ENCODE measurements at places on chromosomes 2 and 18.

DNA sequence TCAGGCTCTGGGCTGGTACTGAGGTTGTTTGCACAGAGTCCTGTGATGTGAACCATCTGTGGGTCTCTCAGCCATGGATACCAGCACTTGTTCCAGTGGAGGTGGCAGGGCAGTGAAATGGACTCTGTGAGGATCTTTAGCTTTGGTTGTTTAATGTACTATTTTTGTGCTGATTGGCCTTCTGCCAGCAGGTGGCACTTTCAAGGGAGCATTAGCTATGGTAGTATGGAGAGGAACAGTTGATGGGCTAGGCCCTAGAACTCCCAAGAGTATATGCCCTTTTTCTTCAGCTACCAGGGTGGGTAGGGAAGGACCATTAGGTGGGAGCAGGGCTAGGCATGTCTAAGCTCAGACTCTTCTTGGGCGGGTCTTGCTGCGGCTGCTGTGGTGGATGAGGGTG, 257.0 kb upstream of the GYPC start:
- DNase-seq, result no peak

GRCh38 chr18:55346961-55347740, 240.8 kb downstream of the TCF4 start:
- no peak for DNase-seq

DNA sequence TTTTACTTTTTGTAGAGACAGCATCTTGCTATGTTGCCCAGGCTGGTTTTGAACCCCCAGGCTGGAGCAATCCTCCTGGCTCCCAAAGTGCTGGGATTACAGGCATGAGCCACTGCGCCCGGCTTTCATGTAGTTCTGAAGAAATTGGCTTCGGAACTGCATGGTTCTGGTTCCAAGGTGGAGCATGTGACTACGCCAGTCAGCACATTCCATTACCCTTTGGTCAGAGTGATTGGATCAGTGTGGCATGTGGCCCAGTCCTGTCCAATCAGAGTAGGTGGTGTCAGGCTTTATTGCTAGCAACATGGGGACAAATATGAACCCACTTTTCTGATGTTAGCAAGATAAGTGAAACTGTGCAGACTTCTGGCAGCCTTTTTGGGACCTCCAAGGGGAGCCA, 16.3 kb upstream of the ATOH8 start:
- DNase-seq, result no peak

DNA sequence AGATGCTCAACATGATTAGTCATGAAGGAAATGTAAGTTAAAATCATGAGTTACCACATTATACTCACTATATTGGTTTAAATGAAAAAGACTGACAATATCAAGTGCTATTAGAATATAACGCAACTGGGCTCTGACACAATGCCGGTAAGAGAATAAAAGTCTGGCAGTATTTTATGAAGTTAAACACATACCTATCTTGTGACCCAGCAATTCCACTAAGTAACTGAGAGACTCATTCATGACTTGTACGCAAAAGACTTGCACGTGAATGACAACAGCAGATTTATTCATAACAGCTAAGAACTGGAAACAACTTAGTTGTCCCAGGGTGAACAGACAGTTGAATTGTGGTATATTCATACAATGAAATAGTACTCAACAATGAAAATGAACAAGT, 342.1 kb downstream of the SLC4A3 start:
- no peak for DNase-seq

- no peak for DNase-seq
These were observed 3.2 kb upstream of the FEV start for GRCh38 chr2:218988164-218988563.

GRCh38 chr2:134123332-134123731, 130.5 kb upstream of the MGAT5 start:
- no peak for DNase-seq

DNA sequence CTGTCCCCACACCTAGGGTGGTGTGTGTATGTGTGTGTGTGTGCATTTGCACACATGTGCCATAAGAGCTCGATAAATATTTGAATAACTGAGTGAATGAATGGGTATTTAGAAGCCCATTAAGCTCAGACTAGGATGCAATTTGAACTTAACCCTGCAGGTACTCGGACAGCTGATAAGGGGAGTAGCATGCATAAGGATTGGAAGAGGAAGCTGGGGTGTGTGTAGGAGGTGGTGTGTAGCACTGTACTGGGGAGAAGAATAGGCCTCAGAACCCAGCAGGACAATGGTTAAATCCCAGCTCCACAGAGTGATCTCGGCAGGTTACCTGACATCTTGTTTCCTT, 1.8 kb upstream of the KCNF1 start:
- no peak for DNase-seq

DNA sequence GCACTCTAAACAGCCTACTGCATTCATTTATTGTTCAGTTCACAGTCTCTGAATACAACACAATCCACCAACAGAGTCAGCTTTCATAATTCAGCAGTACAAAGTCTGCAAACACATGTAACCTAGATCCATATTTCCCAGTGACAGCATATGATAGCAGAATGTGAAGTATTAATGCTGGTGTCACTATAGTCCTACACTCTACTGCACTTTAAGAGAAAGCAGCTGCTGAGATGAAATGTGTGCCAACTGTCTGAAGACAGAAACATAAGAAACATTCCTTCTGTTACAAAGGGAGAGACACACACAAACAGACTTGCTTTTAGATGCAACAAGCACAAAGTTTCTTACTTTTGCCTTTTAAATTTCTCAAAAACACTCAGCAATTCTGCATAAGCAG, 441.8 kb downstream of the ZEB2 start:
- DNase-seq, result no peak

- no peak for DNase-seq
These were observed 1.1 kb upstream of the SNED1 start for GRCh38 chr2:240997141-240997855.

DNA sequence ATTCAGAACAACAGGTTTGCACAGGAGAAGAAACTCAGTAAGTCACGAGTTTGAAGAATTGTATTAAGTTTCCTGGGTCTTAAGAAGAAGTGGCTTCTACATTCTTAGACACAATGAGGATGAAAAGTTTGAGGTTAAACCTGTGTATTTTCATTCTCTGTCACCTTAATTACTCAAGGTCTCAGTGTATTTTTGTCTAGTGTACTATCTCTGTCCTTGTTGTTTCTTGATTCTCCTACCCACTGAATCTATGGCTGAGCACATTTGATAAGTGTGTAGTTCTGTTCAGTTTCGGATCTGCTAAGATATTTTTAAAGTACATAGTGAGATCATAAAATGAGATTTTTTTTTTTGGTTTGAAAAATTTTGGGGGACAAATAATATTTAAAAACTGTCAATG, 460.7 kb downstream of the NRXN1 start:
- DNase-seq, result no peak

GRCh38 chr2:45433363-45433762, 177.7 kb downstream of the SRBD1 start:
- DNase-seq, result no peak

GRCh38 chr2:3505771-3506170, 13.6 kb downstream of the ADI1 start:
- DNase-seq, result no peak

GRCh38 chr2:241818229-241818942, 9.4 kb downstream of the NEU4 start:
- DNase-seq, result peak; percentile 53

DNA sequence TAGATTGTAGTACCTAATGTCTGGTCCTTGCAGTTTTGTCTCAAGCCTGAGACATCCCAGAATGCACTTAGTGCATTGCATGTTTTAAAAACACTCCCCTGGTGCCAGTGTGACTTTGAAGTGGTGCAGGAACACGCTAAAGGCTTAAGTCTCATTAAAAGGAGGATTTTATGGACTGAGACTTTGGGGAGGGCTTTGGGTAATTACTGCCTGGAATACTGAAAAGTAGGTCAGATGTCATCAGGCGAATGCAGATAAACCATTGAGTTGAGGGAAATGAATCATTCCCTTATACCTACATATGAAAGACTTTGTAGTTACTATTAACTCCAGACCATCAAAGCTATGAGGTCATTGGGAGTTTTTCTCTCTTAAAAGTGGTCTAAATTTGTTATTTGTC, 3.0 kb upstream of the OSBPL1A start:
- no peak for DNase-seq

GRCh38 chr2:173210270-173211196, 134.9 kb downstream of the MAP3K20 start:
- peak; percentile 75 for DNase-seq

- no peak for DNase-seq
These were observed 16.6 kb downstream of the DPP4 start for GRCh38 chr2:162057426-162057825.

- no peak for DNase-seq
These were observed 10.2 kb upstream of the CCDC74B start for GRCh38 chr2:130154773-130155765.

- DNase-seq, result no peak
These were observed 109.6 kb upstream of the STPG4 start for GRCh38 chr2:47264686-47265085.

GRCh38 chr18:8989855-8990254, 112.6 kb upstream of the NDUFV2 start:
- no peak for DNase-seq

- DNase-seq, result no peak
These were observed 40.8 kb downstream of the ZEB2 start for GRCh38 chr2:144479138-144479537.

DNA sequence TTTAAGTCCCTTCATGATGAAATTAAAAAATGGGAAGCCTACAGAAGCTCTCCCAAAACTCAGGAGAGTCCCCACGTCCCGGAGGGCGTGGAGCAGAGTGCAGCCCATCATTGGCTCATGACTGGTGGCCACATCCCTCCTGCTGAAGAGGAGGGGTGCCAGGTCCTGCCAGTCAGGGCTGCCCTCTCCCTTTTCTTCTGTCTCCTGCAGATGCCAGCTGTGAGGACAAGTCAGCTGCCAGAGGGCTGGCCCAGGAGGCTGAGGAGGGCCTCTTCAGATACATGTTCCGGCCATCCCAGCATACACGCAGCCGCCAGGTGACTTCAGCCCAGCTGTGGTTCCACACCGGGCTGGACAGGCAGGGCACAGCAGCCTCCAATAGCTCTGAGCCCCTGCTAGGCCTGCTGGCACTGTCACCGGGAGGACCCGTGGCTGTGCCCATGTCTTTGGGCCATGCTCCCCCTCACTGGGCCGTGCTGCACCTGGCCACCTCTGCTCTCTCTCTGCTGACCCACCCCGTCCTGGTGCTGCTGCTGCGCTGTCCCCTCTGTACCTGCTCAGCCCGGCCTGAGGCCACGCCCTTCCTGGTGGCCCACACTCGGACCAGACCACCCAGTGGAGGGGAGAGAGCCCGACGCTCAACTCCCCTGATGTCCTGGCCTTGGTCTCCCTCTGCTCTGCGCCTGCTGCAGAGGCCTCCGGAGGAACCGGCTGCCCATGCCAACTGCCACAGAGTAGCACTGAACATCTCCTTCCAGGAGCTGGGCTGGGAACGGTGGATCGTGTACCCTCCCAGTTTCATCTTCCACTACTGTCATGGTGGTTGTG, 2.6 kb downstream of the INHA start:
- no peak for DNase-seq

DNA sequence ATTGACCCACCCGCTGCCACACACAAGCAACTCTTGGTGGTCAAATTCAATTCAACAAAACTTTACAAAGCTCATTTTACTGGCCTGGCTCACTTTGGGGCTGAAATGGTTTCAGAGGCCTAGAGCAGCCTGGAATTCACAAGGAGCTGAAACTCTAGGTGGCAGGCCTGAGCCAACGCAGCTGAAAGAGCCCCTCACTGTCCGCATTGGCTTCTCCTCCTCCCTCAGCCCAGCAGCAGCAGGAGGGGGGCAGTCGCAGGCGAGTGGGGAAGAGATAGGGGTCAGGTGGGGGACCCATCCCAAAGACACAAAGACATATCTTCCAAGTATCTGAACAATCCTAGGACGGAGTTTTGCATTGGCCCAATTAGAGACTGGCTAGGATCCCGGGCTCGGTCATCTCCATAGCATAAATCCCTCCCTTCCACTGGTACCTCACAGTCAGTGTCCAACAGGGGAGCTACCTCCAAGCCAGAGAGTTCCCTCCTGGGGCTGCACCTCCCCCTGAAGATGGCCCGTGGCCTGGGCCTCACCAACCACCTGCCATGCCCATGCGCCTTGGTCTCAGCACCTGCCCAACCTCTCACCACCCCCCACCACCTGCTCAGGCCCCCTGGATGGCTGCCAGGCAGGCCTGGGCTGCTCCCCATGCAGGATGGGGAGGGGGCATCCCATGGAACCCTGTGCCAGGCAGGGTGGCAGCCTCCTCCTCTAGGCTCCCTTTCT, 113.4 kb downstream of the ZBTB7C start:
- no peak for DNase-seq

DNA sequence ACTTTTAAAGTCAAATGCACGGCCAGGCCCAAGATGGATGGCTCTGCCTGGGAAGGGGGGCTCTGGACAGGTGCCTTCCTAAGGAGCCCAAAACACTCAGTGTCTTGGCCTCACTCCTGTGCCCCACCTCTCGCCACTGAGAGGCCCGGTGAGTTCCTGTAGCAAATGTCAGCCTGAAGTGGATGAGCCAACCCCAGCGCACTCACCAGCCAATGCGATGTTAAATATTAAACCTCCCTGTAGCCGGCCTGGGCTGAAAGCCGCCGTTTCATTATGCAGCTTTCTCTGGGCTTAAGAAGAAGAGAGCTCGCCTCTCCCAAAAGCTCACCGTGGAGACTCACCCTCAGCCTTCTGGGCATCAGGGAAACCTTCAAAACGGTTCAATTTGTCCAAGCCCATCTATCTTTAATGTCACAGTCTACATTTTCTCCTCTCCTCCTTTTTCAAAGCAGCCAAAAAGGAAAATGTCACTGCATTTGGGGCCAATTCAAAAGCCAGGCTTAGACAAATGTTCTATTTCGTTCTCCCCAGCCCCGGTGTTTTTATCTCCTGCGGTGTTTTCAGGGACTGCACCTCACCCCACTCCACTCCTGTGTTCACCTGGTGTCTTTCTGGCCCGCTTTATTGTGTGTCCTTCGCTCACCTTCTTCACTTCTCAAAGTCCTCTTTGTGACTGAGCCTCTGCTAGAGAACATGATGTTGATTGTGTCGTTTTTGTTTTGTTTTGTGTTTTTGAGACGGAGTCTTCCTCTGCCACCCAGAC, 124.0 kb downstream of the NRP2 start:
- no peak for DNase-seq

- no peak for DNase-seq
These were observed 45.4 kb upstream of the MC4R start for GRCh38 chr18:60417946-60418345.

GRCh38 chr2:86383844-86384243, 46.4 kb upstream of the REEP1 start:
- DNase-seq, result no peak

DNA sequence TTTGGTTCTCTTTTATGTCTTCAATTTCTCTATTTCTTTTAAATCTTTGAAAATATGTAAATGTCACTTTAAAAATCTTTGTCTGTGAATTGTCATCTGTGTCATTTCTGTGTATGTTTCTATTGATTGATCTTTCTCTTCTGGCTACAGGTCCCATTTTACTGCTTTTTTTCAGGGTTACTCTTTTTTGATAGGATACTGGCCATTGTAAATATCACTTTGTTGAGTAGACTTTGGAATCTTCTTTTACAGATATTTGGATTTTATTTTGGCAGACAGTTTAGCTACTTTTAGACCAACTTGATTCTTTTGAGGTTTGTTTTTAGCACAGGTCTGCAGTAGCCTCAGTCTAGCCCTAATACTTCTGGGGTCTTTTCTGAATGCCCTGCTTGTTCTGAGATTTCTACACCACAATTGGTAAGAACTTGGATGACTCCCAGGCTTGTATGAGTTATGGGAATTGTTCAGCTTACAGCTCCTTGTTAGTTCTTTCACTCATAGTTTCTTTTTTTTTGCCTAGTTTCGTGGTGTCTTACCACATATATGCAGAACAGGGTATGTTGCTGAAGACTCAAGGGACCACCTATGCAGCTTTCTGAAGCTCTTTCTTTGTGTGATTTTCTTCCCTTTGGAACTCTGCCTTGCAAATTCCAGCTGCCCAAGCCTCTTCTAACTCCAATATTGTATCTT, 122.2 kb downstream of the QPCT start:
- DNase-seq, result no peak

Measured in natural killer cell treated with Interleukin-12 subunit alpha and Interleukin-12 subunit beta and Interleukin-15 and Interleukin-18, amount 100 ng/mL, for 72 hours (primary cell).